ENCODE measurements at places on chromosomes 6 and 20. TPM values are rescaled to one million over a fixed set of nuclear protein-coding genes. Genes with fewer than 3 reads are reported as not detected.
A peak's percentile ranks its signal among the peaks of the same experiment; 100 is the strongest.

GRCh38 chr6:166958926-166959861 is 2.8 kb upstream of the RNASET2 start:
- no peak for DNase-seq
- no peaks in the 10 kb centered on the region for H3K27me3 ChIP-seq
- H3K27ac ChIP-seq = peak overlapping the region; percentile 98
- no peak overlapping the region for H3K4me3 ChIP-seq

- H3K4me1 ChIP-seq = no peaks in the 10 kb centered on the region
- peaks cover 2% of the 10 kb centered on the region for H3K27me3 ChIP-seq
- H3K4me3 ChIP-seq = no peak overlapping the region
Observed at GRCh38 chr6:25628471-25629197, 23.4 kb upstream of the SCGN start.

RSPH9 gene
- total RNA-seq = not detected

OSBPL2 gene
- 47.2 TPM for total RNA-seq

DNA sequence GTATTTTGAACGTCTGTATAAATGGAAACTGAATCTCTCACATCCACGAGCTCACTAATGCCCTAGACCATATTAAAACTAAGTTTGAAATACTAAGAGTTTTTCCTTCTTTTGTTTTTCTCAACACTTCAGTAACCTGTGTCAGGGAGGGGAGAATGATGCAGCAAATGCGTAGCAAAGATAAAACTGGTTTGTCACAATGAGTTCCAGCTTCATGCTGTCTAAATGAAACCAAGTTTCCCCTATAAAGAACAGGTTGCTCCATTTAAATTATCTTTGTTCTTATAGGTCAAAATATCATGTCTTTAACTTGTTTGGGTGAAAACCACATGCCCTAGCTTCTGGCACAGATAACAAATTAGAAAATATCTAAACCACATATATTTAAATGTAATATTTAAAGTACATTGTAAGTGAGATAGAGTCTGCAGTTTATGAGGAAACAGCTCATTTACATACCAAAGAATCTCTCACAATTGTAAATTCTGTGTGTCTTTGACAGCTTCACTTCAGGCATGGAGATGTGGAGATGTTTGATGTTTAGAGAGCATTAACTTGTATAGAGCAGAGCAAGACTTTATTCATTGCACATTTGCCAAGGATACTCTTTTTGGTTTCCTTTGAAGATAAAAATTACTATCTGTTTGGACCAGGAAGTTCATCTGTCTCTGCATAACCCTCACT is 7.3 kb downstream of the TRDN start:
- peak overlapping the region; percentile 21 for H3K27ac ChIP-seq
- H3K4me1 ChIP-seq = no peaks in the 10 kb centered on the region

DNA sequence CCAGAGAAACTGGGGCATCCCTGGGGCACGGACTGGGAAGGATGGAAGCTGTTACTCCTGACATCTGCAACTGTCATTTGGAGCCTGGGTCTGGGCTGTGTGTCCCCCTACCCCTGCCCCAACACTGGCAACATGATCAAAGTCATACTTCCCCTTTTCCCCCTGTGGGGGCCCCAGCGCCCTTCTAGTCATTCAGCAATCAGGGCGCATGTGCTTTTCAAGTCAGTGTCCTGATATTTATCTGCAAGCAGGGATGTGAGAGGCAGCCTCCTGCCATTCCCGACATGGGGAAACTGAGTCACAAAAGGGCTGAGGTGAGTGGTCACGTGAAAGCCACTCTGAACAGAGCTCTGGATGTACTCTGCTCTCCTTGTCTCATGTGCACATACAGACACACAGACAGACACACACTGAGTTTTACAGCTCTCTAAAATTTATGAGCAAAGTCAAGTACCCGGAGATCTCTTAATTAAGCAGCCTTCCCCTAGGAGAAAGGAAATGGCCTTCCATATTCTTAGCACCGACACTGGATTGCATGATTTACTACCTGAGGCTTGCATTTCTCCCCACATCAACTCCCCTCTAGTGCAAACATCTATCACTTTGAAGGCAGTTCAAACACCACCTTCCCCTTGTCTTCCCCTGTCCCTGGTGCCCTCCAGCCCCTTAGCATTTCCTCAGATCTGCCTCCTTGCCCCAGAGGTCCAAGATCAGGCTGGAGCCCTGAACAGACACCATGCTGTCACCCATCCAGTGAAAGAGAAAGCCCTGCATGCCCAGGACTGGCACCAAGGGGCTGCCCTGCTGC is 170.7 kb downstream of the CDC5L start:
- peaks cover 3% of the 10 kb centered on the region for H3K27me3 ChIP-seq
- no peak overlapping the region for H3K27ac ChIP-seq
- peaks cover 13% of the 10 kb centered on the region for H3K4me1 ChIP-seq
- no peak for DNase-seq
- no peaks in the 10 kb centered on the region for H3K36me3 ChIP-seq

DNA sequence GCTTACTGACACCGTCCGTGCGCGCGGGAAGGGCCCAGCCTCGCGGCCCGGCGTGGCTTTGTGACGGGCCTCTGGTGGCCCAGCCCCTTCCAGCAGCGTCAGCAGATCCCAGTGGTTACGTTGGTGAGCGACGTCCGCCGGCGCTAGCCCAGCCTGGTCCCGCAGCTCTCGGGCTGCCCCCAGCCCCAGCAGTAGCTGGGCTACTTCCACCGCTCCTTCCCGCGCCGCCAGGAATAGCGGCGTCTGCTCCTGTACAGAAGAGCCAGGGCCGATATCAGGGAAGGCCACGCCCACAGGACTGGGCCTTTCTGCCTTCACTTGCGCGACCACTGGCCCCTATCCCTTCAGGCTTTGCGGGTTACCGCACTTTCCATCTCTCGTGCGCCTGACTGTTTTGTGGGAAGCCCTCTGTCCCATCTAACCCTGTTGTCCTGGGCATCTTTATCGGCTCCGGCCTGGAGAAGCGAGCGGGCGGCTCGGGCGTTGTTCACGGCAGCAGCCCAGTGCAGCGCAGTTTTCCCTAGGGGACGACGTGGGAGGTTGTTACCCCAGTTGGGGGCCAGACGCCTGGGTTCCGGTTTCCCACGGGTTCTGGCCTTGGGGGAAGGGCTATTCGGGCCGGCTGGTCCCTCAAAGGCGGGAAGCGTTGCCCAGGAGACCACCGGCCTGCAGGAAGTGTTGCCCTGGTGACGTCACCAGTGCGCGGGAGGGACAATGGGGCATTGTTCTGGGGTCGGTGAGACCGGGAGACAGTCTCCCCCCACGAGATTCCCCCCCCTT is 3.6 kb upstream of the GPSM3 start:
- H3K27ac ChIP-seq = peak overlapping the region; percentile 100
- H3K27me3 ChIP-seq = no peaks in the 10 kb centered on the region
- H3K4me3 ChIP-seq = peak overlapping the region; percentile 42
- peak; percentile 97 for DNase-seq
- H3K4me1 ChIP-seq = peaks cover 7% of the 10 kb centered on the region
- H3K36me3 ChIP-seq = no peaks in the 10 kb centered on the region

GRCh38 chr6:95364016-95364604 is 213.2 kb upstream of the MANEA start:
- no peaks in the 10 kb centered on the region for H3K36me3 ChIP-seq
- no peak overlapping the region for H3K4me3 ChIP-seq
- H3K27ac ChIP-seq = no peak overlapping the region
- no peak for DNase-seq

DNA sequence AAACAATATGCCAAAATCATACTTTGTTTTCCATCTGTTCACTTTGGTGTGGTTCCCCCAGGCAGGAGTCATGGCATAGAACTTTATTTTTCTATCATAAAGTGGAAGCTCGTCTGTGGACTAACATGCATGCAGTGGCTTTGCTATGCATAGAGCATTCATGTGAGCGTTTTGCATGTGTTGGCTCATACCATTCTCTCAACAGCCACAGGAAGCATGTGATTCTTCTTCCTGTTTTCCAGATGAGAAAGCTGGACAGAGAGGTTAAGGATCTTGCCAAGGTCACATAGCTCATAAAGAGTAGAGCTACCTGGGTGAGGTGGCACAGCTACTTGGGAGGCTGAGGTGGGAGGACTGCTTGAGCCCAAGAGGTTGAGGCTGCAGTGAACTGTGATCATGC is 123.4 kb upstream of the HDGFL1 start:
- H3K27ac ChIP-seq = no peak overlapping the region
- no peak overlapping the region for H3K4me3 ChIP-seq
- DNase-seq = no peak
- H3K4me1 ChIP-seq = peaks cover 14% of the 10 kb centered on the region

GRCh38 chr6:48986845-48987244 is 476.2 kb downstream of the MMUT start:
- no peaks in the 10 kb centered on the region for H3K36me3 ChIP-seq
- H3K4me1 ChIP-seq = no peaks in the 10 kb centered on the region
- H3K4me3 ChIP-seq = no peak overlapping the region
- H3K27ac ChIP-seq = no peak overlapping the region

GPX5 gene
- total RNA-seq = not detected

GRCh38 chr6:32430179-32430578 is 9.5 kb upstream of the HLA-DRA start:
- no peaks in the 10 kb centered on the region for H3K36me3 ChIP-seq
- DNase-seq = no peak
- H3K4me3 ChIP-seq = no peak overlapping the region
- H3K4me1 ChIP-seq = no peaks in the 10 kb centered on the region
- no peaks in the 10 kb centered on the region for H3K27me3 ChIP-seq

OR2J3 gene
- total RNA-seq = not detected

CCN6 gene
- not detected for total RNA-seq

- H3K36me3 ChIP-seq = no peaks in the 10 kb centered on the region
- no peak overlapping the region for H3K4me3 ChIP-seq
- no peak for DNase-seq
- no peak overlapping the region for H3K27ac ChIP-seq
- no peaks in the 10 kb centered on the region for H3K4me1 ChIP-seq
- no peaks in the 10 kb centered on the region for H3K27me3 ChIP-seq
Observed at GRCh38 chr6:5878792-5879191, 127.9 kb downstream of the NRN1 start.

MAP3K5 gene
- total RNA-seq = 18.7 TPM

RNF39 gene
- total RNA-seq = not detected

ZC2HC1B gene
- 0.25 TPM for total RNA-seq

BNIP5 gene
- total RNA-seq = not detected

- H3K4me1 ChIP-seq = no peaks in the 10 kb centered on the region
- no peak for DNase-seq
Observed at GRCh38 chr6:140817176-140817575, 1315.5 kb upstream of the GJE1 start.

LTA gene
- total RNA-seq = not detected

ZNF334 gene
- total RNA-seq = 1.8 TPM

CST1 gene
- not detected for total RNA-seq

- H3K27ac ChIP-seq = no peak overlapping the region
- H3K4me3 ChIP-seq = no peak overlapping the region
- no peak for DNase-seq
- peaks cover 48% of the 10 kb centered on the region for H3K36me3 ChIP-seq
- no peaks in the 10 kb centered on the region for H3K27me3 ChIP-seq
Observed at GRCh38 chr6:28235912-28236452, 10.9 kb downstream of the ZSCAN9 start.

GRCh38 chr6:22214314-22214713 is 82.5 kb downstream of the PRL start:
- no peaks in the 10 kb centered on the region for H3K36me3 ChIP-seq
- H3K27me3 ChIP-seq = no peaks in the 10 kb centered on the region
- H3K4me3 ChIP-seq = no peak overlapping the region
- H3K4me1 ChIP-seq = no peaks in the 10 kb centered on the region

- no peak overlapping the region for H3K27ac ChIP-seq
- H3K4me3 ChIP-seq = no peak overlapping the region
- H3K27me3 ChIP-seq = no peaks in the 10 kb centered on the region
- DNase-seq = no peak
- H3K36me3 ChIP-seq = no peaks in the 10 kb centered on the region
- H3K4me1 ChIP-seq = no peaks in the 10 kb centered on the region
Observed at GRCh38 chr6:139931747-139932146, 557.3 kb upstream of the CITED2 start.

DNA sequence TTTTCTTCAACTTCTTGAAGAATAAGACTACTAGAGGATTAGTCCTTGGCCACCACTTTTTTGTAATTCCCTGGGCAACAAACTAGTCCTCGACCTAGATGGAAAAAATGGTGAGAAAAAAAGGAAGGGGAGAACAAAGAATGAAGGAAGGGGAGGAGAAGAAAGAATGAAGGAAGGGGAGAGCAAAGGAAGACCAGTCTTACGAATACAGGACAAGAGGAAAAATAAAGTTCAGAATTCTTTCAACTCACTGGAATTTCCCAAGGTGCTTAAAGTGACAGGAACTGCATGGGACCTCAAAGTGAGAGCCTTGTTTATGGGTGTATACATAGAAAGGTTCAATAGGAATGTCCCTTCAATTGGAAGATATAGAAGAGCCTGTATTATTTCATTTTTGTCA is 509.3 kb upstream of the JARID2 start:
- peaks cover 2% of the 10 kb centered on the region for H3K4me1 ChIP-seq
- no peak for DNase-seq
- H3K4me3 ChIP-seq = no peak overlapping the region
- no peaks in the 10 kb centered on the region for H3K36me3 ChIP-seq
- H3K27ac ChIP-seq = no peak overlapping the region
- no peaks in the 10 kb centered on the region for H3K27me3 ChIP-seq

LY6G6D gene
- not detected for total RNA-seq

DNA sequence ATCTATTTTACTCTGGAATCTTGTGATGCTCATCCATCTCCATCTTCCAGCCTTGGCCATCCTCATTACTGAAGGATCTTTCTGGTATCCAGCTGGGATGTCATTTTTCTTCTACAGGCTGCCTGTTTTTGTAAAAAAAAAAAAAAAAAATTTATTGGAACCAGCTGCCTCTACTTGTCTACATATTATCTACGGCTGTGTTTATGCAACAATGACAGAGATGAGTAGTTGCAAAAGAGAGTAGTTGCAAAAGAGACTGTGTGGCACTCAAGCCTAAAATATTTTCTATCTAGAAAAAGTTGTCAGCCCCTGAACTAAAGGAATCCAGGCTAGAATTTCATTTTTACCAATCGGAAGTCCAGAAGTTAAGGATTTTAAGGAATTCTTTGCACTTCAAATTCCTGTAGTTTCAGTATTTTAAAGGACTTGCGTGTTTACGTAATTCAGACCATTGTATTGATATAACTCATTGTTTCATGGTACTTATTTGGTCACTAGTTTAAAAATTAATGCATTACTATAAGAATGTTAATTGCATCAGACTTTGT is 38.6 kb upstream of the PLCG1 start:
- no peak overlapping the region for H3K27ac ChIP-seq
- H3K4me1 ChIP-seq = no peaks in the 10 kb centered on the region
- no peaks in the 10 kb centered on the region for H3K36me3 ChIP-seq
- H3K4me3 ChIP-seq = no peak overlapping the region
- no peaks in the 10 kb centered on the region for H3K27me3 ChIP-seq

Measured in heart left ventricle (tissue), 16 donors.